ENCODE measurements at places on chromosomes 11 and 22. TPM values are rescaled to one million over a fixed set of nuclear protein-coding genes. Genes with fewer than 3 reads are reported as not detected.

The LMF2 gene
- 43.6 TPM for total RNA-seq

The KLHL35 gene
- 0.72 TPM for total RNA-seq

The OVOL1 gene
- 5.7 TPM for total RNA-seq

The SMC1B gene
- not detected for total RNA-seq

The OR4A16 gene
- total RNA-seq = not detected

DNA sequence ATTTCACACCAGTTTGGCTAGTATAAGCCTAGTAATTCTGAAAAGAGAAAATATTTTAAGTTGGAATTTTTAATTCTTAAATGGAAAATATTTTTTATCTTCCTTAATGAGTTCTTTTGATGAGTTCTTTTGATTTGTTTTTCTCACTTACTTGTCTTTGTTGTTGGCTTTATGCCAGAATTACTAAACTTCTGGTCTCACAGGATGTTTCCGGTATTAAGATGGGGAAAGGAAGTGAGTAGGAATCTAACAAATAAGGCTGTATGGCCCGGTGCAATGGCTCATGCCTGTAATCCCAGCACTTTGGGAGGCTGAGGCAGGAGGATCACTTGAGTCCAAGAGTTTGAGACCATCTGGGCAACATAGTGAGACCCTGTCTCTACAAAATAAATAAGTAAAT is 106.4 kb downstream of the ARHGAP42 start:
- H3K36me3 ChIP-seq = peaks cover 2% of the 10 kb centered on the region
- DNase-seq = no peak
- H3K4me3 ChIP-seq = no peak overlapping the region
- H3K27ac ChIP-seq = no peak overlapping the region
- H3K27me3 ChIP-seq = no peaks in the 10 kb centered on the region

DNA sequence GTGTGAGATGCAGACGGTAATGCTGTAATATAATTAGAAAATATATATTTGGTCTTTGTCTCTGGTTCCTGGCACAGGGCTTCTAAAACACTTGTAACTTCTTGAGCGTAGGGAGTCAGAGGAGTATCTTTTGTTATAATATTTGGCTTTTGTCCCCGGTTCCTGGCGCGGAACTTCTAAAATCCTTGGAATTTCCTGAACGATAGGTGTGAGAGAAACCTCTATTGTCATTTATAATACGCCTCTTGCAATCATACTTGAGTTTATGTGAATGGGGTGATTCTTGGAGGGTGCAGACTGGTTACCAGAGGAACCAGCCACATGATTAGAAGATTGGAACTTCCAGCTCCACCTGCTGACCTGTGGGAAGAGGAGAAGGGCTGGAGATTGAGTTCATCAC is 54.1 kb upstream of the ZBED5 start:
- peaks cover 18% of the 10 kb centered on the region for H3K4me1 ChIP-seq
- peak overlapping the region; percentile 93 for H3K27ac ChIP-seq
- H3K36me3 ChIP-seq = peaks cover 9% of the 10 kb centered on the region
- H3K4me3 ChIP-seq = no peak overlapping the region

DNA sequence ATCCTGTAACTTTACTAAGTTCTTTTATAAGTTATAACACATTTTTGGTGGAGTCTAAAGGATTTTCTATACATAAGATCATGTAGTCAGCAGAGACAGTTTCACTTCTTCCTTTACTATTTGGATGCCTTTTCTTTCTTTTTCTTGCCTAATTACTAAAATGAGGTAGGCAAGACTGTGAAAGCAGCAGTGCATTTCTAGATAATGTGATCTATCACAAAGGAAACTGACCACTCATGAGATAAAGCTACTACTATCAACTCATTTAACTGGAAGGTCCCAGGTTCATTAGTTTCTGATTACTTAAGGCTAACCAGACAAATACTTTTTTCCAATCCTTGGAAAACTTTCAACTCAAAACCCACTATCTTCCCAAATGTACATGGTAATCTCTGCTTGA is 196.2 kb upstream of the E2F8 start:
- H3K36me3 ChIP-seq = no peaks in the 10 kb centered on the region
- H3K27me3 ChIP-seq = no peaks in the 10 kb centered on the region
- H3K4me3 ChIP-seq = no peak overlapping the region
- peaks cover 5% of the 10 kb centered on the region for H3K4me1 ChIP-seq
- H3K27ac ChIP-seq = no peak overlapping the region

GRCh38 chr11:72872012-72872411 is 57.8 kb downstream of the ATG16L2 start:
- H3K4me1 ChIP-seq = no peaks in the 10 kb centered on the region
- no peak for DNase-seq

- DNase-seq = no peak
- H3K36me3 ChIP-seq = no peaks in the 10 kb centered on the region
- no peaks in the 10 kb centered on the region for H3K27me3 ChIP-seq
Measured at GRCh38 chr11:115409691-115410220, 94.5 kb downstream of the CADM1 start.

DNA sequence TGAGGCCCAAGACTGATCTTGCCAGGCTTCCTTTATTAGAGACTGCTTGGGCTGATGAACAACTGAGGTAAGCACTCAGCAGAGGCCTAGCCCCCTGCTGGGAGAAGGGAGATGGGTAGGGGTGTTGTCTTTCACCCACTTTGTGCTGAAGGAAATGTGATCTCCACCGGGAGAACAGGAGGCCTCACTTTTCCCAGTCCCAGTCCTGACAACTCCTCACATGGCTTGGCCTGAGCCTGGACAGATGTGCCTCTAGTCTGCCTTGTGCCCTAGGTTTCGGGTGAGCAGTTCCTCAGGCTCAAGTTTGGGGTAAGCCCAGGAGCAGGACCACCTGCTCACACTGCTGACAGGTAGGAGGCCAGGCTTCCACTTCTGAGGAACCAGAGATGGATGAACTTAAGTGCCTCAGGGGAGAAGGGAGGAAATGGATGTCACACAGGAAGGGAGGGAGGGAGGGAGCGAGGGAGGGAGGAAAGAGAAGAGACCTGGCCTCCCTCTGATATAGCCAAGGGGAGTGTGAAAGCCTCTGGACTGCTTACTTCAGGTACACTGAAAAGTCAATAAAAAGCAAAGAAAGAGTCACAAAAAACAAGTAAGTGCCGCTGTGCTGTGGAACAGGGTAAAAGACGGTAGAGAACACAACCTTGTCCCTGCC is 8.1 kb downstream of the CLPB start:
- H3K4me3 ChIP-seq = no peak overlapping the region
- H3K36me3 ChIP-seq = peaks cover 31% of the 10 kb centered on the region
- no peak overlapping the region for H3K27ac ChIP-seq
- no peak for DNase-seq
- no peaks in the 10 kb centered on the region for H3K27me3 ChIP-seq

DNA sequence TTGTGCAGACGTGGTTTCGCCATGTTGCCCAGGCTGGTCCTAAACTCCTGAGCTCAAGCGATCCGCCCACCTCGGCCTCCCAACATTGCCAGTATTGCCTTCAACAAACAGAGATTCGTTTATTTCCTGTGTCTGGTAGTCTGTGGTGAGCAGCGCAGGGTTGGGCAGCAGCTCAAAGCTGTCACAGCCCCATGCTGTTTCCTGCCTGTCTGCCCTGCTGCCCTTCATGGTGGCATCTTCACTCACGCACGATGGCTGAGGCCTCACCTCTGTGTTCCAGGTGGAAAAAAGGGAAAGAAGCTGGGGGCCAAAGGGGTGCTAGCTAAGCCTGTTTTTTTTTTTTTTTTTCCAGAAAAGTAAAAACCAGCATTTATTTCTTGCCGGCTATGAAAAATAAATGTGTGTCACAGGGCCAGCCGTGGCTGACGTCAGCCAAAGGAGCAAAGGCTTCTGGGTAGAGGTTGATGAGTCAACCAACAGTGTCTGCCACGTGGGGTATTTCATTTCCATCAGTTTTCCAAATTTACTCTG is 28.8 kb downstream of the TBC1D22A start:
- no peak overlapping the region for H3K27ac ChIP-seq
- DNase-seq = no peak
- no peak overlapping the region for H3K4me3 ChIP-seq
- H3K27me3 ChIP-seq = no peaks in the 10 kb centered on the region
- H3K4me1 ChIP-seq = no peaks in the 10 kb centered on the region

DNA sequence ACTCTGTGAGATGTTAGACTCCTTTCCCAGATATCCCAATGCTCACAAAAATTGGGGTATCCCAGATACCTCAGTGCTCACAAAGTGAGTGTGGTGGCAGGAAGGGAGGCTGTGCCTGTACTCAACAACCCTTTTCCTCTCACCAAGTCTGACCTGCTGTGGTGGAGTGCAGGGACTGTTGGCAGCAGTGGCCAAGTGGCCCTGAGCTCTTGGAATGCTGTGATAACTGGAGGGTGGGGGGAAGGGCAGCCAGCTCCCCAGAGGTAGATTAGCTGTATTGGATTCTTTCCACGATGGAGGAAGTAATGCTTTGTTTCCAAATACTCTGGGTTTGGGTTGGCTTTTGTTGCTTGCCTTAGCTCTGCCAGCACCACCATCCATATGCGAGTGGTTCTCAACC is 46.0 kb upstream of the OR9Q1 start:
- no peak overlapping the region for H3K27ac ChIP-seq
- no peak overlapping the region for H3K4me3 ChIP-seq
- no peaks in the 10 kb centered on the region for H3K36me3 ChIP-seq
- DNase-seq = no peak

DNA sequence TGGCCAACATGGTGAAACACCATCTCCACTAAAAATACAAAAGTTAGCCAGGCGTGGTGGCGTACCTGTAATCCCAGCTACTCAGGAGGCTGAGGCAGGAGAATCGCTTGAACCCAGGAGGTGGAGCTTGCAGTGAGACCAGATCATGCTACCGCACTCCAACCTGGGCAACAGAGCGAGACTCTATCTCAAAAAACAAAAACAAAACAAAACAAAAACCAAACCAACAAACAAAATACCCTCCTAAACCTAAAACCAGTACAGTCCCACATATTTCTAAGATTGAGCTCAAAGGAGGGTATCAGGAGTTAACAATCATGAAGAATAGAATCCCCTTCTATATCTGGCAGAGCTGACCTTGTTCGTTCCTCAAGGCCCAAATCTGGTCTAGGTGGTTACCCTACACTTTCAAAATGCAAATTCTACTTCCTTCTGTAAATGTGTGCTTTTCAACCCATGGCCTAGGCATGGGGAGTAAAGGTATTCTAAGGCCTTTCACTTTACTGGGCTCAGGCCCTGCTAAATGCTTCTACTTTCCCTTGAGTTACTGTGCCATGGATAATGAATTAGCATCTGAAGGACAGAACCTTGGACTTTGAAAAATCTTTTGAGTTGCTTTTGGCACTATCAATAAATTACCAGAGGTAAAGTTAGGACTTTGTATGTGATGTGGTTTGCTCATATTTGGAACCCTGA is 10.4 kb upstream of the PPP2R1B start:
- H3K4me3 ChIP-seq = no peak overlapping the region
- H3K4me1 ChIP-seq = no peaks in the 10 kb centered on the region
- no peaks in the 10 kb centered on the region for H3K36me3 ChIP-seq
- no peaks in the 10 kb centered on the region for H3K27me3 ChIP-seq

- no peaks in the 10 kb centered on the region for H3K4me1 ChIP-seq
- H3K27me3 ChIP-seq = no peaks in the 10 kb centered on the region
- peaks cover 8% of the 10 kb centered on the region for H3K36me3 ChIP-seq
- DNase-seq = no peak
- H3K27ac ChIP-seq = no peak overlapping the region
Measured at GRCh38 chr11:112989198-112989597, 28.0 kb downstream of the NCAM1 start.

DNA sequence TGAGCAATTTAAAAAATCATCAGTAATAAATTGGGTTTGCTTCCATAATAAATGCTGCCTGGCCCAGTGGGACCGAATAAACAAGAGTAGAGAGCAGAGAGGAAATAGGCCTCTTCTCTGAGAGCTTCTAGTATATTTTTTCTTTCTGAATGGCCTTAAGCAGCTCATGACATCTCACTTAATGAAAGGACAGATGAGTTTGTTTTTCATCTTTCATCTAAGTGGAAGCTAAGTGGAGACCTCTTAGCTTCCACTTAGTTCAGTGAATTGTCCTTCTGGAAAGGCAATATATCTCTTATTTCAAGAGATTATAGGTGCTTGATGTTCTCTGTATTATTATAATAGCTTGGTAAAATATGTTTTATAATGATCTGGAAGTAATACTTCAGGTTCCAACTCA is 245.9 kb upstream of the ANO3 start:
- no peak overlapping the region for H3K4me3 ChIP-seq
- no peaks in the 10 kb centered on the region for H3K27me3 ChIP-seq

GRCh38 chr22:32696089-32696488 is 105.4 kb upstream of the TIMP3 start:
- no peaks in the 10 kb centered on the region for H3K36me3 ChIP-seq
- H3K27ac ChIP-seq = no peak overlapping the region
- no peaks in the 10 kb centered on the region for H3K27me3 ChIP-seq
- no peak for DNase-seq
- no peaks in the 10 kb centered on the region for H3K4me1 ChIP-seq
- H3K4me3 ChIP-seq = no peak overlapping the region

- no peak for DNase-seq
- no peaks in the 10 kb centered on the region for H3K27me3 ChIP-seq
- H3K36me3 ChIP-seq = no peaks in the 10 kb centered on the region
- no peak overlapping the region for H3K27ac ChIP-seq
- H3K4me1 ChIP-seq = no peaks in the 10 kb centered on the region
Measured at GRCh38 chr11:15851051-15851498, 505.3 kb downstream of the SOX6 start.

GRCh38 chr22:50010676-50011446 is 1.7 kb downstream of the IL17REL start:
- no peaks in the 10 kb centered on the region for H3K4me1 ChIP-seq
- H3K27me3 ChIP-seq = peaks cover 12% of the 10 kb centered on the region
- H3K36me3 ChIP-seq = no peaks in the 10 kb centered on the region
- DNase-seq = peak; percentile 32
- H3K4me3 ChIP-seq = peak overlapping the region; percentile 75
- no peak overlapping the region for H3K27ac ChIP-seq

DNA sequence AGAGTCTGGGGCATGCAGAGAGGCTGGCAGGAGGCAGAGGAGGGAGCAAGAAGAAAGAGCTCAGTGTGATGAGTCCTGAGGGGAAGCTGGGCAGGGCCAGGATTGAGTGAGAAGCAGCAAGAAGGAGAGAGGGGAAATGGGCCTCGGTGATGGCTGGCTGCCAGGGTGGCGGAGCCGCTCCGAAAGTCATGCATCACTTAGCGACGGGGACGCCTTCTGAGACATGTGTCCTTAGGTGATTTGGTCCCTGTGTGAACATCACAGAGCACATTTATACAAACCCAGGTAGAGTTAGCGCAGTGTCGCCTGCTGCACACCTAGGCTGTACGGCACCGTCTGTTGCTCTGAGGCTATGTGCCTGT is 15.1 kb downstream of the TBC1D22A start:
- DNase-seq = no peak
- no peak overlapping the region for H3K27ac ChIP-seq
- H3K27me3 ChIP-seq = no peaks in the 10 kb centered on the region
- no peaks in the 10 kb centered on the region for H3K36me3 ChIP-seq
- no peaks in the 10 kb centered on the region for H3K4me1 ChIP-seq
- H3K4me3 ChIP-seq = no peak overlapping the region

- no peak overlapping the region for H3K27ac ChIP-seq
- H3K27me3 ChIP-seq = no peaks in the 10 kb centered on the region
- no peak for DNase-seq
Measured at GRCh38 chr11:109511598-109511997, 89.6 kb downstream of the C11orf87 start.

GRCh38 chr11:28346209-28346608 is 238.0 kb downstream of the METTL15 start:
- H3K4me3 ChIP-seq = no peak overlapping the region
- no peaks in the 10 kb centered on the region for H3K4me1 ChIP-seq
- no peaks in the 10 kb centered on the region for H3K27me3 ChIP-seq
